Adipocyte (in vitro differentiated cells): ENCODE measurements at places on chromosomes 12 and 14.

GRCh38 chr14:54947230-54947629 lies 44.6 kb upstream of the GCH1 start:
- DNase-seq, result no peak

DNA sequence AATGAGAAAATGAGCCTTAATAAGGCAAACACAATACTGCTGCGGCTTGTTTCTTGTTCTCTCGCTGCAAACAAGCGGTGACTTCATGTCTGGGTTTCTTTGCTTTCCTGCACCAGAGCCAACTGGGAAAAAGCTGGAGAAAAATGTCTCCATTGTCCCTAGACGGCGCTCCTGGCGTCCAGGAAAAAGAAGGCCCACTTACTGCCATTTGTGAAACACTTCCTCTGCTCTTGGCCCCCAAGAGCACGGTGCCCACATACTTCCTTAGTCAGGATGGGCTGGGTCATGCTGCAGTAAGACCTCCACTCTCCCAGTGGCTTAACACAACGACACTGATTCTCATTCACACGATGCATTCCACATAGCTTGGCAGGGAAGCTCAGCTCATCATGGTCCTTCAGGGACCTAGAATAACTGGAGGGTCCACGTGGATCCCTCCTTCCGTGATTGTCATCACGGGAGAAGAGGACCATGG lies 86.0 kb upstream of the BCL11B start:
- no peak for DNase-seq

- DNase-seq, result no peak
These were observed 56.1 kb downstream of the DAAM1 start for GRCh38 chr14:59244581-59244980.

DNA sequence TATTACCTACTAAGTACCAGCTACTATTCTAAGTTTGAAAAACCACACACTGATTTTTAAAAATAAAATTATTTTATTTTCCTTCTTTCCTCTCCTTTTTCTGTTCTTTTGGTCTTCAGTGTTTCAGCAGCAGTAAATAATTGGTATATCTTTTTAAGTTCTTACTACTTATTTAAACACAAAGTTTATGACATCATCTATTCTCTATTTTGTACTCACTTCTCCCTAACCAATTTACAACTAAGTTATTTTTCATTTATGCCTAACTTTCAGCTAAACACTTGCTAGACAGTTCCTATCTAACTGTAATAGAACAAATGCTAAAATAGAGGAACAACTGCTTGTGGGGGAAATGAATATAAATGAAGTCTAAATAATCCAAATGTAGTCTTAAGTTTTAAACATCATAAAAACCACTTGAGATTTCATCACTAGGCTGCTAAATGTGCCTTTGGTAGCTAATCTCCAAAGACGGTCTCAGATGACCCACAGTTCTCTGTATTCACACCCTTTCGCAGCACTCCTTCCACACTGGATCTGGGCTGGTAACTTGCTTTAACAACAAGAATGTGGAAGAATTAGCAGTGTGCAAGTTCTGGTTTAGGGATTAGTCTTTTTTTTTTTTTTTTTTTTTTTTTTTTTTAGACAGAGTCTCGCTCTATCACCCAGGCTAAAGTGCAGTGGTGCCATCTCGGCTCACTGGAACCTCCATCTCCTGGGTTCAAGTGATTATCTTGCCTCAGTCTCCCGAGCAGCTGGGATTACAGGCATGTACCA lies 41.0 kb downstream of the TFCP2 start:
- DNase-seq, result no peak

DNA sequence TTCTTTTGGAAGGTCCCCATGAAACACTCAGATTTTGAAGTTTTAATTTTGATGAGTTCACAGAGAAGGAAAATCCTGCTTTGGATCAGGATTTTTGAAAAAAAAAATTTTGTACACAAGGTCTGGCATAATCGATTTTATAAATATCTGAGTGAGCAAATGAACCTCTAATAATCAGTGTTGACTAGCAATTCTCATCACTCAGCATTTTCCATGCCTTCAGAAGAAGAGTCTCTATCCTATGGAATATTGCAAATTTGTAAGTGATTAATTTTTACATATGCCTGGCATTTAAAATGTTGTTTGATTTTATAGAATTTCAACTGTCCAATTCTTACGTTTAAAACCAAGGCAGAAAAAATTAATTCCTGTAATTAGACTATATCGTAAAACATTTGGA lies 30.5 kb upstream of the REP15 start:
- DNase-seq, result no peak

DNA sequence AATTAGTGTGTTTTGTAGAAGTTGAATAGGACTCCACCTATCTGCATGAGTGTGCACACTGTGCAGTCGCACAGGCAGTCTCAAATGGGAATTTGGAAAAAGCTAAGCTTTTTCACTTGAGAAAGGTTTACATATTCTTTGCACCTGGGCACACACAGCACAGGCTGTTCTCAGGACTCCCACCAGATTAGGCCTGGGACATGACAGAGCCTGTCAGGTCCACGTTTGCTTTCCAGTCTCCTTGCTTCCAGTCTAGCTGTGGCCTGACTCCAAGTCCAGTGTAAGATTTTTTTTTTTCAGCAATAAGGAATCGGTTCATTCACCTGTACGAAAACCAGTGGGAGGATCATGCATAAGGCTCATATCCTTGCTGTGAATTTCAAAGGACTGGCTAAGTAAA lies 181.3 kb downstream of the ZFP36L1 start:
- DNase-seq, result no peak

DNA sequence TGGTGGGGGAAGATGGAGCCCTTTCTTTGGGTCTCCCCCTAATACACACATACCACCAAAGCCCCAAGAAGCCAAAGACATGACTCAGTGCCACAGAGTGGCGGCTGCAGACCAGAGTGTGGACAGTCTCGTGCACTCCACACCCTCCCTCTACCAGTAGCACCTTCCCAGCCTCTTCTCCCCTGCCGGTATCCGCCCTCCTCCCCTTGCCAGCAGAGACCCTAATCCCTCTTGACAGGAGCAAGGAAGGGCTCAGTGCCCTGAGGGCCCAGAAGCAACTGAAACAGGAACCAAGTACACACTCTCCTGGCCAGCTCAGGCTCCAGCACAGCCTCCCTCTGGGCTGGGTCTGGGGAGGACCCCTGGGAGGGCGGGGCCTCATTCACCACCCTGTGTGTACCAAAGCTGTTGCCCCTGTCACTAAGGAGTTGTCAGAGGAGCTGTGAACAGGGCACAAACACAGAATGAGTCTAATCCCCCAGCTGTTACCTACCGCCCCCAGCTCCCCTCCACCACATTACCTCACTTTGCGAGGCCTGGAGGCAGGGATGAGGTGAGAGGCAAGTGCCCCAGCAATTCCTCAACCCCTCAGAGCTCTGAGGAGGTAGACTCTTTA lies 8.2 kb downstream of the SPRYD3 start:
- no peak for DNase-seq

DNA sequence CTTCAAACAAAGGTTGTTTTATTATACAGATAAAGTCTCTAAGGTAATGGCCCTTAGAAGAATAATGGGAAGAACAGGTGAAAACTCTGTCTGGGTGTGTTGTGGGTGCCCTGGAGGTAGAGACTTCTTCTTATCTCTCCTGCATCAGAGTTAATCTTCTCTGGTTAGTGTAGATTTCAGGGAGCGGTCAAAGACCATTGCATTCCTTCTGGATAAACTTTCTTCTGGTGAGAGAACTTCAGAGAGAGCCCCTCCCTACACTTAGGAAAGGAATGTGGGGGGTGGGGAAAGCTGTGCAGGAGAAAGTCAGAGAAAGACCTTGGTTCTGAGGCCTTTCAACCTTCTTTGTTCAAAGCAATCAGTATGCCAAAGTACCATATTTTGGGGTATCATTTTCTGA lies 658.5 kb downstream of the DIO2 start:
- DNase-seq, result no peak

GRCh38 chr12:108063192-108063591 lies 65.9 kb upstream of the WSCD2 start:
- peak; percentile 35 for DNase-seq

GRCh38 chr12:28939427-28939826 lies 209.7 kb upstream of the FAR2 start:
- no peak for DNase-seq

- no peak for DNase-seq
These were observed 599.9 kb upstream of the MDGA2 start for GRCh38 chr14:48275301-48275700.

DNA sequence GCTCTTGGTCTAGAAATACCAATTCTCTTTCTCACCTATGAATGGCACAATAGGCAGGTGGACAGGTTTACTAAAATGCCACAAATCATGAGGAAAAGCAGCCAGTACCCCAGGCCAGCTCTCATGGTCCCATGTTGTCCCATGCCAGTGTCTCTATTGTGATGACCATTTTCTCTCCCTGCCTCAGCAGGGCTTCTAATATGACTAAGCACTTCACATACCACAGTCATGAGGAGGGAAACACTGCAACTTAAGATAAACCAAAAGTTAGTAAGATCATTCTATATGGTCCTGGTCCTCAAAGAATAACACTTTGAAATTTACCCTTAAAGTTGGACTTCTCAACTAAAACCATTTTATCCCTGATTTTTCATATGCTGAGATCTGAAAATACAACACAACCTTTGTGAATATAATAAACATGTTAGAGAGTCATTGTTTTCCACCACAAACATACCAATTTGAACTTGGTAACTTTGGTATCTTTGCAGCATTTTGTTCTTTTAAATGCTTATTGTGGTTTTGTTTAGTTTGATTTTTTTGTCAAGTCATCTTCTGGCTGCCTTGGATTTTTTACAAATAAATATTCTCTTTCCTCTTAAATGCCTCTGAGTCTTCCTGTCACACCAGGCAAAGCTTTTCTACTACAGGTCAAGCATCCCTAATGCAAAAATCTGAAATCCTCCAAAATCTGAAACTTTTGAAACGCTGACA lies 3.6 kb downstream of the TTC5 start:
- peak; percentile 36 for DNase-seq

GRCh38 chr12:55675666-55676065 lies 32.0 kb downstream of the ITGA7 start:
- no peak for DNase-seq

GRCh38 chr14:93493054-93493453 lies 62.3 kb downstream of the UNC79 start:
- DNase-seq, result no peak
